ENCODE measurements at places on chromosomes 2 and 18.

DNA sequence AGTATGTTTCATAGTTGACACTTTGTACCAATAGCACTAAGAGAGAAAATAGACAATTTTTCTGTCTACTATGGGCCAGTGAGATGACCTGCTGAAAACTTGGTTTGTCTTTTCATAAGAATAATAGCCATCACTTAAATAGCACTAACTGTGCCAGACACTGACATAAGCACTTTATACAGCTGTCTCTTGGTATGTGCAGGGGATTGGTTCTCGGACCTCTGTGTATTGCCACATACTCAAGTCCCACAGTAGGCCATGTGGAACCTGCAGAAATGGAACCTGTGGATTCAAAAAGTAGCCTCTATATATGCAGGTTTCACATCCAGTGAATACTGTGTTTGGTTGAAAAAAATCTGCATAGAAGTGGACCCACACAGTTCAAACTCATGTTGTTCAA lies 126.7 kb downstream of the XRCC5 start:
- no peak for DNase-seq

DNA sequence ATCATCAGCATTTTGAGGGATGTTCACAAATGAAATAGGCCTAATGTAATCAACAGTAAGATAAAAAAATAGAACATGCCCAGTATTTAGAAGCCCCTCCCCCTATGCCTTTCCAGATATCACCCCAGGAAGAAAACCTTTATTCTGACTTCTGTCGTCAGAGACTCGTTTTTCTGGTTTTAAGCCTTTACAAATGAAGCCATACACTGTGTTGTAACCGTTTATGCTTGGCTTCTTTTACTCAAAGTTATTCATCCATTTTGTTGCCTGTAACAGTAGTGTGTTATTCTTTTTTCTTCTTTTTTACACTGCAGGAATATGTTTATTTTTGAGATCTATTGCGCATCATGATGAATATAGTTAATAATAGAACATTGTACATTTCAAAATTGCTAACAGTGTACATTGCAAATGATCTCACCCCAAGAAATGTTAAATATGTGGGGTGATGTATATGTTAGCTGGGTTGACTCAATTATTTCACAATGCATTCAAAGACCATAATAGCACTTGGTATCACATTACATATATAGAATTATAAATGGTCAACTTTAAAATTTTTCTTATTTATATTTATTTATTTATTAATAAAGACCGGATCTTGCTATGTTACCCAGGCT lies 28.1 kb upstream of the PNPT1 start:
- no peak for DNase-seq

DNA sequence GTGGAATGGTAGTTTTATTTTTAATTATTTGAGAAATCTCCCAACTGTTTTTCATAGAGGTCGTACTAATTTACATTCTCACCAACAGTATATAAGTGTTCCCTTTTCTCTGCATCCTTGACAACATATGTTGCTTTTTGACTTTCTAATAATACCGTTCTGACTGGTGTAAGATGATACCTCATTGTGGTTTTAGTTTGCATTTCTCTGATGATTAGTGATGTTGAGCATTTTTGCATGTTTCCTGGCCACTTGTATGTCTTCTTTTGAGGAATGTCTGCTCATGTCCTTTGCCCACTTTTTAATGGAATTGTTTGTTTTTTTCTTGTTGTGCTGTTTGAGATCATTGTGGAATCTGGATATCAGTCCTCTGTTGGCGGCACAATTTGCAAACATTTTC lies 242.5 kb downstream of the ZNF521 start:
- DNase-seq, result no peak

DNA sequence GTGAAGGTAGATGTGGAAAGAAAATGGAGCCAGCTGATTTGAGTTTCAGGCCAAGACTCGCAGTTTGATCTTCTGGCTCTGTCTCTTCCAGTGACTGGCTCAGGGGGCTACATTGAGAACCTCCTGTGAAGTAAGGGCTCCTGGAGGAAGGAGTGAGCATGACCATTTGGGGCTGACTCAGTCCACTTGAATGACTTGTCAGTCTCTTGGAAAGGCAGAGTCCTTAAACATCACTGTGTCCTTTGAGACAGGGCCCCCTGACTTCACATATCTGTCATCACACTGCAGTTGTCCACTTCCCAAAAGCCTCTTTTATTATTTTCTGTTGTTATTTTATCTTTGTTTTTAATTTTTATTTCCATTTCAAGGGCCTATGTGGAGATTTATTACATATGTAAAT lies 204.6 kb upstream of the APCDD1 start:
- no peak for DNase-seq

GRCh38 chr2:144362401-144362800 lies 157.5 kb downstream of the ZEB2 start:
- no peak for DNase-seq

- DNase-seq, result no peak
Measured at GRCh38 chr18:10228326-10228725, 226.1 kb upstream of the APCDD1 start.

DNA sequence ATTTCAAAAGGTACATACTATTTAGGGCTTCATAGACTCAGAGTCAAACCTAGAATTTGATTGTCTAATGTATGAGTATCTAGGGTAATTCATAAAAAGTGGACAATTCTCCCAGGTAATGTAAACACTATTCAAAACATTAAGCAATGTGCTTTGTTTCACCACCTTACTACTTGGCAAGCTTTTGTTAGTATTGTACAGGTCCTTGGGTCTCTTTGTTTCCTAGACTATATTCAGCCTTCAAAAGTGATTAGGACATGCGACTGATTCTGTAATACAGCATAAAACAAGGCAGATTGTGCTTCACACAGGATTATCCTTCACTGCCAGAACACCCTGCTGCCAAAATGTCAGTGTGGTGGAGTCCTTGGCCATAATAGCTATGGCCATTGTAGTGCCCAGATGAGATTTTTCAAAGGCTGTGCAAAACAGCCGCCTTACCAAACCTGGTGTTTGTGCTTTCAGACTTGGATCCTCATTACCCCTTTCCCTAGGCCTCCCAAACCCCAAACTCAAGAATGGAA lies 90.1 kb upstream of the CAVIN2 start:
- DNase-seq, result no peak

DNA sequence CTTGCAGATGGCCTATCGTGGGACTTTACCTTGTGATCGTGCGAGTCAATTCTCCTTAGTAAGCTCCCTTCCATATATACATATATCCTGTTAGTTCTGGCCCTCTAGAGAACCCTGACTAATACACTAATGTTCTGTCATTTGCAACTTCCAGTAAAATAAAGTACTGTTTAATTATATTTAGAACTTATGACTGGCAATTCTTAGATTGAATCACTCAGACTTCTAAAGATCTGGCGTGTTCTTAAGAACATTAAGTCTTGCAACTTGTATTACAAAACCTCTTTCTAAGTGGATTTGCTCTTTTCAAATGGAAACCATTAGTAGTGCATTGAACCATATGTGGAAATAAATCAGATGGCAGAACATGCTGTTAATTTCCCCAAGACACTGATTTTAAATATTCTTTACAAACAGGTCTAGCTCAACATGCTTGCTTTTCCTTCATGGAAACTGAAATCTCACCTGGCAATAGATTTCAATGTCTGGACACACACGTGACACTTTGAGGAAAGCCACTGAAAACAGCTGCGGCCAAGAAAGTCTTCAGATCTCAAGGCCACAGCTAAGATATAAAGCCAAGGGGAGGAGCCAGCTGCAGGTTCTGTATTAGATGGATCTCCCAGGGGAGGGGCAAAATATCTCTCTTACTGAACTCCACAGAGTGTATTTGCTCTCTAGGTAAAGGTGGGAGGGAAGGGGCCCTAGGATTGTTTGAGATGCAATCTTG lies 50.6 kb downstream of the PMAIP1 start:
- DNase-seq, result no peak

- no peak for DNase-seq
Measured at GRCh38 chr2:220469201-220469600, 841.8 kb downstream of the SLC4A3 start.

- no peak for DNase-seq
Measured at GRCh38 chr2:183993052-183993451, 605.3 kb upstream of the ZNF804A start.

DNA sequence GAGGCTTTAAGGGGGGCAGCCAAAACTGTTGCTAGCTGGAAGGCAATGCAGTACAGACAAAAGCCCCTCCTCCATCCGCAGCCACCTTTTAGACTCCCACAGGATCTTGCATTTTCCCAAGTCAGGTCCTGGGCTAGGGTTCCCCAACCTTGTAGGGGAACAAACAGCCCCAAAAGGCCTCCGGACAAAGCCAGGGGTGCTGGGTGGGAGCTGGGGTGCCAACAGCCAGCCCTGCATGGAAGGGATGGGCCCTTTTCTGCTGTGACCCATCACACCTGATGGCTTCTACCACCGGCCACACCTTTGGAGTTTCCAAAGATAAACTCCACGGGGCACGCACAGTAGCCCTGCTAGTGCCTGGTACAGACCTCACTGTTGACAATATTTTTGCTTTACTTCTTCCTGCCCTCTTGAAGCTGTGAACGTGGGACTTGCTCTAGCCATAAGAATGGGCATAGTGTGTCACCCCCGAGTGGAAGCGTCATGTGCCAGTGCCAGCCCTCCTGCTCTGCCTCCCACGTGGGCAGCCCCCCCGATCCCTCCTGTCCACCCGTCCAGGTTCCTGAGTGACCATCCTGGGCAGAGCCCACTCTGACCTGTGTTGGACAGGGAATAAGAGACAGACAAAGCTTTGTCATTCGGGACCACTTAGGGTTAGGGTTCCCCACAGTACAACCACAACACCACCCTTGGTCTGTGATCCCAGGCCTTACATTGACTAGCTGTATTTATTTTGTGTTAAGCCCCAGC lies 18.8 kb downstream of the TUBB6 start:
- DNase-seq, result no peak
